ENCODE measurements at places on chromosomes 12 and 14. TPM values are rescaled to one million over a fixed set of nuclear protein-coding genes. Genes with fewer than 3 reads are reported as not detected.

DNA sequence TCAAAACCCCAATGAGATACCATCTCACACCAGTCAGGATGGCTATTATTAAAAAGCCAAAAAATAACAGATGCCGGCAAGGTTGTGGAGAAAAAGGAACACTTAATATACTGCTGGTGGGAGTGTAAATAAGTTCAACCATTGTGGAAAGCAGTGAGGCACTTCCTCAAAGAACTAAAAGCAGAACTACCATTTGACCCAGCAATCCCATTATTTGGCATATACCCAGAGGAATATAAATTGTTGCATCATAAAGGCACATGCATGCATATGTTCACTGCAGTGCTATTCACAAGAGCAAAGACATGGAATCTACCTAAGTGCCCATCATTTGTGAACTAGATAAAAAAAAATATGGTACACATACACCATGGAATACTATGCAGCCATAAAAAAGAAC, 59.9 kb downstream of the MGST1 start:
- no peak overlapping the region for H3K4me3 ChIP-seq
- H3K27ac ChIP-seq = no peak overlapping the region
- no peaks in the 10 kb centered on the region for H3K4me1 ChIP-seq
- H3K36me3 ChIP-seq = no peaks in the 10 kb centered on the region
- no peaks in the 10 kb centered on the region for H3K27me3 ChIP-seq

- H3K4me3 ChIP-seq = no peak overlapping the region
- no peaks in the 10 kb centered on the region for H3K36me3 ChIP-seq
- H3K4me1 ChIP-seq = peaks cover 12% of the 10 kb centered on the region
- no peaks in the 10 kb centered on the region for H3K27me3 ChIP-seq
These were observed 103.7 kb upstream of the MDM1 start for GRCh38 chr12:68435816-68436215.

DNA sequence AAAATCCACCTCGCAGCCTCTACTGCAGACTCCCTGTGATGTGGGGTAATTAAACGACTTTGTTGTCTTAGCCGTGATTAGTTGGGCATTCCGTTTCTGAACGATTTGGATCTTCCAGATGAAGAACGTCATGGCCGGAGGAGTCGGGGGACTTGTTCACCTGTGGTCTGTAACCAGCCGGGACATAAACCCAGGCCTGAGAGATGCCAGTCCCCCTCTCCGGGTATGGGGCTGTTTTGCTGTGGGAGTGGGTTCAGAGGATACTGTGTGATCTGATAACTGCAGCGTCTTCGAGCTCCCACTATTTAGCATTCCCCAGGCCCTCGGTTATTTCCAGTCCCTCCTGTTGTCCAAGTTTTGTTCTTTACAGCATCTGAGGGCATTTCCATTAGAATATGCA, 96.1 kb downstream of the PIWIL1 start:
- no peak overlapping the region for H3K4me3 ChIP-seq
- H3K36me3 ChIP-seq = no peaks in the 10 kb centered on the region
- no peak overlapping the region for H3K27ac ChIP-seq
- no peak for DNase-seq
- no peaks in the 10 kb centered on the region for H3K4me1 ChIP-seq
- H3K27me3 ChIP-seq = no peaks in the 10 kb centered on the region

GRCh38 chr12:132452596-132453350, 37.2 kb upstream of the FBRSL1 start:
- no peak overlapping the region for H3K4me3 ChIP-seq
- peaks cover 11% of the 10 kb centered on the region for H3K4me1 ChIP-seq
- no peaks in the 10 kb centered on the region for H3K36me3 ChIP-seq
- peaks cover 17% of the 10 kb centered on the region for H3K27me3 ChIP-seq
- DNase-seq = no peak

Gene DNAI7
- total RNA-seq = not detected

Gene CDKN3
- total RNA-seq = 66.4 TPM

Gene CLEC4C
- not detected for total RNA-seq

Gene HPD
- not detected for total RNA-seq

Measured in MCF 10A (cell line).